Stimulated activated CD8-positive, alpha-beta memory T cell treated with anti-CD3 and anti-CD28 coated beads, Interleukin-12 subunit alpha, Interleukin-12 subunit beta, amount 100 ng/mL, for 4 hours (primary cell): ENCODE measurements at places on chromosomes 2 and 18.

- no peak for DNase-seq
Measured at GRCh38 chr18:24826605-24827004, 366.2 kb downstream of the HRH4 start.

DNA sequence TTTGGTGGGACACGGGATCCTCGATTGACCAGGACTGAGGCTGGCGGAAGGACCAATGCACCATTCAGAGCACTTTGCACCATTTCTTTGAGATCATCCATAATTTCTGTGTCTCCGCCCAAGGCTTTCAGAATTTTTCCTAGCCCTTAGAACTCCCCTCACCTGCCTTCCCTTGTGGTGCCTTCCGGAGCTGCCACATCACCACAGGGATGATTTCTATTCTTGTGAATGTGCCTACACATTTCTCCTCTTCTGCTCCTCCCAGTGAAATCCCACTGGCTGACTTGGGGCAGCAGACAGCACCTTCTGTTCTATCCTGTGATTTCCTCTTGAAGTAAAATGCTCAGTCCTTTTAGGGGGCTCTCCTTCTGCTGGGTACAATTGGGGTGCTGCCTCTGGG is 11.2 kb downstream of the ACOXL start:
- no peak for DNase-seq

DNA sequence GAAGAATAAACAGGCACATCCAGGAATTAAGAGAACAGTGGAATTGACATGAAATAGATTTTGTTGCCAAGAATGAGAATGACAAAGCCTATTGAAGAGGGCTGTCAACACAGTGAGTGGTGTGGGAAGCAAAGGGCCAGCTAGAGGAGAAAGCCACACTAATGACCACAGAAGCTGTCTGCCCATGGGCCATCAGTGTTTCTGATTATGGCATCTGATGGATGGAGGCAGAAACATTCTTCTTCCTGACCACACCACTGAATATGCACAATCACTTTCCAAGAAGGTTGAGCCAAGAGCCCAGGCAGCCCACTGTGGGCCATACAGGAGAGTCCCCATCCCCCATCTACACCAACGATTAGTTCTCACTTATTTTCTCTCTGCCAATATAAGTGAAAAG is 146.0 kb upstream of the SH3BP4 start:
- DNase-seq = no peak

GRCh38 chr2:185510060-185510459 is 228.5 kb upstream of the FSIP2 start:
- no peak for DNase-seq

- no peak for DNase-seq
Measured at GRCh38 chr18:48028696-48029095, 98.2 kb upstream of the SMAD2 start.

DNA sequence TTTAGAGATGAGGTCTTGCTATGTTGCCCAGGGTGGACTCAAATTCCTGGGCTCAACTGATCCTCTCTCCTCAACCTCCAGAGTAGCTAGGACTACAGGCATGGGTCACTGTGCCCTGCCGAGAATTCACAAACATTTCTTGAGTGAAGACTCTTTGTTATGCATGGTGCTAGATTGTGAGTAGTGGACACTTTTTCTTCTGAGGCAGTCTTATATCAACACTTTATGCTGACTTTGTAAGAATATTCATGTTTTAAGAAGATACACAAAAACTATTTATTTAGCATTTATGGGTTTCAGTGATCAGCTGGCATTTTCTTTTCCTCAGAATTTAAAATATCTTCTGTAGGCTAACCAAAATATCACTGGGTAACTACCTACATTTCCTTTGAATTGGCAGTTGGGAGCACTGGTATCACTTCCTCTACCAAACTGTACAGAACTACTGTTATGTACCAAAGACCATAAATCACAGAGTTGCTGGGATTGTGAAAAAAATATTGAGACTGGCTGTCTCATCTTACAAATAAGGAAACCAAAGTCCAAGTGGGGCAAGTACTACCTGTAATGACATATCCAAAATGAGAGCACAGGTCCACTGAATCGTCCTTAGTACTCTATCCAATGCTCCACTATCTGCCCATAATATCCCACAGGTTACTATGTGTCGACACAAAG is 34.0 kb downstream of the DOCK10 start:
- DNase-seq = no peak

GRCh38 chr2:60413069-60413813 is 140.2 kb downstream of the BCL11A start:
- DNase-seq = no peak

DNA sequence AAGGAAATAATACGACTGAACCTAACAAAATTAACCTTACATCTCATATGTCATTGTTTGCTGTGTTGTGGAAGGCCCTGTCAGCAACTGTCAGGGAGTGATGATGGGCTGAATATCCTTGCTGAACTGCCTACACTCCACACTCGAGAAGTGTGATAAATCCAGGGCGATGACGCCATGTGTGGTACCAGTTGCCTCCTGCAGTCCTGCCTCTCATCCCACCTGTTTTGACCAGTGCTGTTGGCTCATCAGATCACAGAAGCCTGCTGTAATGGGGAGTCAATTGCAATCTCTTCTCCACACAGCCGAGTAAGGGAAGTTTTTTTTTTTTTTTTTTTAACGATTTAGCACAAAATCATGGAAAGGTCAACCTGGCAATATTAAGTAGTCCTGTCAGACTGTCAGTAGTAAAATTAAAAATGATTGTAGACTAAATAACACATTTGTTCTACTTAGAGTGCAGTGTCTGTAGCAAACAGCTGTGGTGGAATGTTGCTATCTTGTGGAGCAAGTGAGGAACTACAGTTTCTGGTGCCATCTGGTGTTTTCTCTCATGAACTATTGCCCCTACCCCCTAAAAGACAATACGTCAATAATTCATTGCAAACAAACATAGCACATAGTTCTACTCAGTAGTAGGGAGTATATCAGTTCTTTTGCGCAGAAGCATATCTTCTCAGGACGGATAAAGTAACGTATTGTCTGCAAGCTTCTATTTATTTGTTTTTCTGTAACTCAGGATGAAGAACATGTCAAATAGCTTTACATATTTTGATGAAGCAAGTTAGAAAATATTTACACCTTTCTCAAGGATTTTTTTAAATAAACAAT is 347.6 kb downstream of the CTNNA2 start:
- DNase-seq = no peak

- DNase-seq = no peak
Measured at GRCh38 chr2:46706264-46706983, 209.2 kb downstream of the MCFD2 start.

GRCh38 chr2:134736167-134736880 is 17.5 kb upstream of the TMEM163 start:
- no peak for DNase-seq
